DMS153 (cell line): ENCODE measurements at places on chromosomes 3 and 15.

DNA sequence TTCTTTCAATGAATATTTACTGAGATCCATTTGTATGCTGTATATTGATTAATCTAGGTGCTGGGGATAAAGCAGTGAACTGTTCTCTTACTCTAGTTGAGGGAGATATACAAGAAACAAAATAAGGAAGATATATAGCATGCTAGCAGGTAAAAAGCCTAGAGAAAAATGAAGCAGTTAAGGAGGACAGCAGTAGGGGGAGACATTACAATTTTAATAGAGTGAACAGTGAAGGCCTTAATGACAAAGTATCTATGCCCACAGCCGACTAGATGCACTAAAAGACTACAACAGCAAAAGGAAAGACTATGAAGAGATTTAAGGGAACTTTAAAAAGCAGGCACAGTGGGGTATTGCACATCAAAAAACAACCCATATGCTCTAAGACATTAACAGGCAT is 81.4 kb downstream of the XRN1 start:
- DNase-seq, result no peak

- DNase-seq, result no peak
These were observed 117.1 kb upstream of the SMAD3 start for GRCh38 chr15:66948294-66948693.

- DNase-seq, result no peak
These were observed 67.7 kb downstream of the RARB start for GRCh38 chr3:25495726-25496253.

DNA sequence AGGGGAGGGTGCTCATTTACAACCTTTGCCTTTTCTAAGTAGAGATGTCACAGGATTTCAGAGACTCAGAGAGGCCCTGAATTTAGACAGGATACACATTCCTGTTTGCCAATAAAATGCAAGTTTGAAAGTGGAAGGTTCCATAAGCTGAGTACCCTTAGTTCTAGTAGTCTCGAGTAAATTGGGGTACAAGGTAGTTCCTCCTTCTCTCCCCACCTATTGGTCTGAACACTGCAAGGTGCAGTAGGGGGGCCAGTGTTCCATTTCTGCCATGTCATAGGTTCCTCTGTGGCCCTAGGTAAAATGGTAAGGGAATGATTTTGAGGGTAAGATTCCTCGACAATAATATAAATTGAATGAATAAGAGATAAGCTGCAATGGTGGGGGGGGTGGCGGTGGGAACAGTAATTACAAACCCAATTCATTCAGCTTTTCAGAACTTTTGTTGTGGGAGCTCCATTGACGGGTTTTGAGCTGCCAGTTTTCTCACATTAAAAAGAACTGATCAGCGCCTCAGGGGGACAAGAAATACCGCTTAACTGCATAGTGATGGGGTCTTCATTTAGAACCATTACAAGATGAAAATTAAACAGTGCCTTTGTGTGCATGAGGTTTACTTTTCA is 5.9 kb downstream of the SOX2 start:
- peak; percentile 18 for DNase-seq

DNA sequence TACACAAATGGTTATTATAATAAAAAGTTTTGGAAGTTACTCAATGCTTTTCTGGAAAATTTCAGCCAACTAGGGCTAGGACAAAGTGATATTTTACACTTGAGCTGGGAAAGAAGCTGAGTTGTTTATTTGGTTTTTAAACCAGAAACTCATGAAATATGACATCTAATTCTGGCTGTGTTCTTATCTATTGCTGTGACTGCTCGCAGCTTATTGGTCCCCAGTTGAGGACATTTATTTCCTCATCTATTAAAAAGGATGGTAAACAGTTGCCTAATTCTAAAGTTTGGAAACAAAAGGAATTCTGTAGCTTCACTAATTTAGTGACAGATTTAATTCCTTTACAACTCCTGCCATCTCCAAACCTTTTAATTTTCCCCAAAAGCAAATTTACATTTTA is 487.6 kb upstream of the IL12A start:
- DNase-seq, result no peak

DNA sequence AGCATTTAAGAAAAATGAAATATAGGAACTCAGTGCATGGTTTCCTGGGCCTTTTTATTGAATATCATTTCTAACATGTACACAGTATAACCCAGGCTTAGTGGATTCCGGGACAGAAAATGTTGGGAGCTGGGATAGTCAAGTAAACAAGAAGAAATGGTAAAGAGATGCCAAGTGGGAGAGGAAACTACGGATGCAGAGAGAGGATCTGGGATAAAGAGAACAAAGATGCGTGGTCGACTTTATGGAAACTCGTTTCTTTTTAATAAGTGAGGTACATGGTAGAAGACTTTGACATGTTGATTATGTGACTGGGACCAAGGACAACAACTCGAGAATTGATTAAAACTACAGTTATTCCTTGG is 1.2 kb upstream of the GPR176 start:
- no peak for DNase-seq

DNA sequence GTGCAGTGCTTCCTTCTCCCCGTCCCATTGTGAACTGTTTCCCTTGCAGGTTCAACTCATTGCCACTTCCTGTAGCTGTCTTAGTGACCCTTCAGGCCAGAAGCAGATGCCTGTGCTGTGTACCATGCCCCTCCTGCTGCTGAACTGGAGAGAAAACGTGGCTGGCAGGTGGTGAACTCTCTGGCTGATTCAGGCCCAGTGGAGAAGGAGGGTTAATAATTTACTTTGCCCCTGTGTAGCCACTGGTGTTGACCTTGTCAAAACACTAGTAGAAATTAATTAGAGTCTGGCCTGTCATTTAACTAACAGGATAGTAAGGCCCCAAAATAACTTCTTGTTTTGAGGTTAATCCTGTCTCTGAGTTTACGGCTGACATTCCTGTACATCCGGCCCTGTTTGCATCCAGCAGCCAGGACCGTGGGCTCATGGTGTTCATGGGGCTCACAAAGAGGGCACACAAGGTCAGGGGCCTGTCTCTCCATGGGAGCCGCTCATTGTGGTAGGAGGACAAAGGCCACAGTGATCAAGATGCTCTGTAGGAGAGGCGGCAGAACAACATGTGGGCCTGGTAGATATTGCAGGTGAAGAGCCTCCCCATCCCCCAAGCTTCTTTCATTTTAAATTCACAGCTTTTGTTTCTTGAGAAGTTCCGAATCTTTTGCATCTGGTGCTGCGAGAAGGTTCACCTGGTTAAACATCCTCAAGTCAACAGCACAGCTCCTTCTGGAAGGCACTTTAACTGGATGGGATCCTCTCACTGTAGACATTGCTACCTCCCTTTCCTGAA is 101.6 kb downstream of the CGNL1 start:
- no peak for DNase-seq

DNA sequence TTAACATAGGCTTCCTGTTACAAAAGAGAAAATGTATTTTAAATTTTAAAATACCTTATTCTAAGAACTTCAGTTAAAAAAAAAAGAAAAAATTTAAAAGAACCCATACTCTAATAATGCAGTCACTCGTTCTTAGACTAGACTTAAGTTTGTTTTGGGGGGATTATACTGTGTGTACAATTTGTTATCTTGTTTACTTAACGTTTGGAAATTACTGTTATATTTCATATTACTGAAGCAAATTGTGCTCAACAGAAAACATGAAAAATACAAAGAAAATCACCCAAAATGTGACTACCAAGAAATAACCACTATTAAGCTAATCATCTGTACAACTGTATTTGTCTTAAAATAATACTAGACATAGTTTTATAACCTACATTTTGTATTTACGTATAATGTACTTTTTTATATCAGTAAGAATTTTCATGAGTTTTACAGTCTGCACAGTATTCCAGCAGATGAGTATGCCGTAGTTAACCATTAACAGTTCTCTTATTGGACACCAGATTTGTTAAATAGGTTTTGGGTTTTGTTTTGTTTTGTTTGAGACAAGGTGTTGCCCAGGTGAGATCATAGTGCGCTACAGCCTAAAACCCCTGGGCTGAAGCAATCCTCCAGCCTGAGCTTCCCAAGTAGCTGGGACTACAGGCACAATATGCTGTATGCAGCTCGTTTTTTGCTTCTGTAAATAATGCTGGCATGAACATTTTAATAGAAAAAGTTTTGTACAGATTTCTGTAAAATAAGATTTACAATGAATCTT is 88.8 kb upstream of the CHD2 start:
- DNase-seq, result peak; percentile 29

DNA sequence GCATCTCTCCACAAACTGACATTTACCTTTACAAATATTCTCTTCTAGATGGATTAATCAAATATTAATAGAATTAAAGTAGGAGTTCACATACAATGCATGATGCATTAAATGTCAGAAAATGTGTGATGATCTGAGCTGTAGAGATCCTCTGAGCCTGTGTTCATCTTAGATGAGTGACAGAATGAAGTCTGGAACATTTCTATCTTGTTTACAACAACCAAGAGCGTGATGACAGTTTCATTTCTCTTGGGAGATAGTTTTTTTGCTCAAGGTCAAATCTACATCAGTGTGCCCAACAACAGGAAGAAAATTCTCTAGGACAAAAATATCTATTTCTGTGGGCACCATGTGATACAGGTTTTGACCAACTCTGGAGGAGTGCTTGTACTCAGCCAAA is 211.9 kb downstream of the MYRIP start:
- DNase-seq, result no peak

- no peak for DNase-seq
These were observed 33.3 kb upstream of the PAQR5 start for GRCh38 chr15:69265347-69265955.

- DNase-seq, result no peak
These were observed 10.6 kb downstream of the CCR9 start for GRCh38 chr3:45896956-45897355.

- DNase-seq, result no peak
These were observed 13.9 kb downstream of the CEP152 start for GRCh38 chr15:48796930-48797329.

GRCh38 chr15:57662091-57662744 is 44.3 kb upstream of the POLR2M start:
- DNase-seq, result no peak

DNA sequence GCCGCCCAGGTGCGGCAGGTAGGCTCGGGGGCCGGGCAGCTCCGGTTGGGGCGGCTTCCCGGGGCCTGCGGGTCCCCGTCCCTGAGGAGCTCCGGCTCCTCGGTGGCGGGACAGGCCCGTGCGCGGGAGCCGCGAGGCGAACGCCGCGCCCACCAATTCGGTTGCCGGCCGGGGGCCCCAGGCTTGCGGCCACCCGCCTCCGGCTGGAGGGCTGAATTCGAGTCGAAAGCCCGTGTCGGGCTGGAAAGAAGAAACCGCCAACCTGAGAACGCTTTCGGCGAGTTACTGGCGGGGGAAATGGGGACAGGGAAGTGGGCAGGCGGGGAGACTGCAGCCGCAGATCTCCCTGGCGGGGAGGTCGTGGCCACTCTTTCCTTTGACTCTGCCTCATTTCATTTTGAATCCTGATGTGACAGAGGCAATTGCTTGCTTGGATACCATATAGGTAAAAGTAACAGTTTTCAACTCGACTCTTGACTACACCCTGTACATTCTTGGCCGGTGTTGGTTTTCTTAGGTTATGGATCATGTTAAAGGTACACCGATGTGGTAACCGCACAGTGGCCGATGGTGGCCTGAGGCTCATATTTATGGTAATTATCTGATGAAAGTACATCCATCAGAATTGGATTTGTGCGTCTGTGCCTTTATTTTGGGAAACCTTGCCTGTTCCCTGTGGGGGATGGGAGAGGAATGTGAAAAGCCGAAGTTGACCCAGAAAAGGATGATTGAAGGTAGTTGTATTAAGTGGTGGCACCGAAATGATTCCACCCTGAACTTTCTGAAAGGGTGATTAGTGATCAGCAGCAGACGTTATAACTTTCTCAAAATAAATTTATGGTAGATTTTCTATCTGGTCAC is 1.7 kb downstream of the B3GNT5 start:
- no peak for DNase-seq

GRCh38 chr15:77021803-77022381 is 27.0 kb downstream of the PSTPIP1 start:
- DNase-seq, result no peak

DNA sequence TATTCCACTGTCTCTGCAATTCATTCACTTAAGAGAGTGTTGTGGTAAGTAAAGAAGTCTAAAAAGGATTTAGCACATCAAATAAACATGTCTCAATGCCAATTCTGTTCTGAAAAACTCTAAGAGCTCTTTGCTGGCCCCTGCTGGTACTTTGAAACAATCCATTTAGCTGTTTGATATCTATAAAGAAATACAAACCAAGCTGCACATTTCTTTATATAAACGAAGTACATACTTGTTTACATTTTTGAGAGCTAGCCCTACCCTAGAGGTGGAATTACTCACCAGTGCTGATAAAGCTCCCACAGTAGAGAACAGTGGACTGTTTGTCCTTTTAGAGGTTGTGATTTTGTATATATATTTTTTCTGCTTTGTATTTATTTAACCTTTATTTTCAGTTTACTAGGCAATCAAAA is 75.5 kb downstream of the NEDD4 start:
- no peak for DNase-seq

DNA sequence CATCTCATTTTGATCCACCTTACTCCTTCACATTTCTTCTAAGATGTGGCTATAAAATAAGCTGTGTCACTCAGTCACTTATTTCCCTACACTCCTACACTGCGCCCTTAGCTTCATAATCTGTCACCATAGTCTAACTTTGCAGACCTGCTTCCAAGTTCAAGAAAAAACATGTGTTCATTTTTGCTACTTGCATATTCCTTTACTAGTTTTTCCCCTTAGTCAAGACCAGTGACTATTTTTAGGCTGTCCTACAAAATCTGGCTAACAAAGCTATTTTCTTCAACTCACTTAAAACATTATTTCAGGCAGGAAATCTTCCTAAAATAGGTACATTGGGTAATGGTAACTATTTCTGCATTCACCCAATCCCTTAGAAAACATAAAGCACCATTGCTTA is 272.5 kb downstream of the TBC1D5 start:
- DNase-seq, result no peak

GRCh38 chr3:146561463-146561862 is 17.1 kb upstream of the PLSCR1 start:
- DNase-seq, result no peak

- no peak for DNase-seq
These were observed 135.0 kb upstream of the DPH6 start for GRCh38 chr15:35680951-35681350.

GRCh38 chr3:27127879-27128278 is 241.3 kb downstream of the NEK10 start:
- no peak for DNase-seq
